ENCODE measurements at places on chromosomes 12 and 14.

DNA sequence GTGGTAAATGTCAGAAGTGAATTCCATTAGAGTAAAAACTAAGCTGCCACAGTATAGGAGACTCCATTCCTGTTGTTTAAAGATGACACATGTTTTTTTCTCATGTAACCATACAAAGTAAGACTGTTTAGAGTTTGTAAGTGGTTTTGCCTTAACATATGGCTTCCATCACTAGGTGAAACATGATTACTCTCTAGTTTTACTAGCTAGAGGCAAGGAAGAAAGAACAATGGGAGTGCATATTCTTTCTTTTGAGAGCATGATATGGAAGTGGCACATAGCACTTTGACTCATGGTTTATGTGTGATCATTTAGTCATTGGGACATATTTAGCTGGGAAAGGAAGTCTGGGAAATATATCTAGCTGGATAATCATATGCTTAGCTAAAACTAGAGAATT lies 7.7 kb downstream of the ATF7IP start:
- DNase-seq, result no peak

DNA sequence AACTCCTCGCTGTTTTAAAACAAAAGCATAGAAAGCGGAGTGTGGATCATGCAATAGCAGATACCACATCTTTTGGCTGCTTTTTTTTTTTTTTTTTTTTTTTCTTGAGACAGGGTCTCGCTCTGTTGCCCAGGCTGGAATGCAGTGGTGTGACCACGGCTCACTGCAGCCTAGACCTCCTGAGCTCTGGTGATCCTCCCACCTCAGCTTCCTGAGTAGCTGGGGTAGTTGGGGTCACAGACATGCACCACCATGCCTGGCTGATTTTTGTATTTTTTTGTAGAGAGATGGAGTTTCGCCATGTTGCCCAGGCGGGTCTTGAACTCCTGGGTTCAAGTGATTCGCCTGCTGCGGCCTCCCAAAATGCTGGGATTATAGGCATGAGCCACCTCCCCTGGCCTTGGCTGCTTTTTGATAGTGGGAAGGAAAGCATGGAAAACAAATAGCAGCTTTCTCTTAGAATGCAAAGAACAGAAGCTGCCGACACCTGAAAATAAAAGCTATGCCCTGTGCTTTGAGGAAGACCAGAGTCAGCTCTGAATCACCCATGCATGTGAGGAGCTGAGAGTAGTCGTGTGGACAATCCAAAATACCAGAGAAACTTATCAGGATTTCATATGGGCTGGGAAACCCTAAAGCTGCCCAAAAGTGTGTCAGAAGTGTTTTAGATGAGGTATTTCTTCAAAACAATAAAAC lies 3.6 kb upstream of the ELK3 start:
- no peak for DNase-seq

GRCh38 chr14:68768316-68768715 lies 24.6 kb downstream of the ZFP36L1 start:
- no peak for DNase-seq

DNA sequence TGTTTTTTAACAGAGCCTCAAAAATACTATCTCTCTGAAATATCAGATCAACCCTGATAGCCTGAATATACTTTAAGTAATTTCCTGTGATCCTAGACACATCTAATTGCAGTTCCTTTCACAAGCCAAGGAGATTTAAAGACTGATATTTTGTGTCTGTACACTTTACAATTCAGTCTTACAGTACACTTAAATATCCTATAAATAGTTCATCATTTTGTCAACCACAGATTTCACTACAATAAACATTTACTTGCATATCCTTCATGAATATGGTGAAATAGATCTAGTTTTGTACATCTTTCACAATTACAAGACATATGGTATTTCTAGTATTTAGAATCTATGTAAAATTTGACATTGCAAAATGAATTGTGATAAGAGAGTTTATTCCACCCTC lies 161.0 kb downstream of the PAX9 start:
- no peak for DNase-seq

DNA sequence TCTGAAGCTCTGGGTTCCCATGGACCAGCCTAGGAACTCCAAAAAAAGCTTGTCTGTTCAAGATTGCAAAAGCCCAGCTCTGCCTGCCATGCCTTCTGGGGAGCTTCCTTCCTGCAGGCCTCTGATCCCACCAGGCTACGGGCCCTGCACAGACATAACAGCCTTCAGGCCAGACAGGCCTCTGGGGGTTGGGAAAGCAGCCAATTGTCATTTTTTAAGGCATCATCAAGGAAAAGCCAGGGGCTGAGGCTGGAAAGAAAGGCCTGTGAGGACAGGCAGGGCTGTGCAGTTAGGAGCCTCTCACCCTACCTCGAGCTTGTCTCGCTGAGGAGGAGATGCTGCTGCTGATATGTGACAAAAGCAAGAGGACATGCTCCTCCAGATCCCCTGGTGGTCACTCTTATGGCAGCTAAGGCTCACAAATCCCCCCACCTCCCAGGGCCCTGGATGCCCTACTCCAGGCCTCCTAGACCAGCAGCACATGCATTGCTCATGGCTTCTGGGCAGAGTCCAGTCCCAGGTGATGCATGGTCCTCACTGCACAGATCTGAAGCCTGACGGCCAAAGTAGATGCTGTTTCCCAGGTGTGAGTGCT lies 2.9 kb downstream of the TMEM229B start:
- no peak for DNase-seq

DNA sequence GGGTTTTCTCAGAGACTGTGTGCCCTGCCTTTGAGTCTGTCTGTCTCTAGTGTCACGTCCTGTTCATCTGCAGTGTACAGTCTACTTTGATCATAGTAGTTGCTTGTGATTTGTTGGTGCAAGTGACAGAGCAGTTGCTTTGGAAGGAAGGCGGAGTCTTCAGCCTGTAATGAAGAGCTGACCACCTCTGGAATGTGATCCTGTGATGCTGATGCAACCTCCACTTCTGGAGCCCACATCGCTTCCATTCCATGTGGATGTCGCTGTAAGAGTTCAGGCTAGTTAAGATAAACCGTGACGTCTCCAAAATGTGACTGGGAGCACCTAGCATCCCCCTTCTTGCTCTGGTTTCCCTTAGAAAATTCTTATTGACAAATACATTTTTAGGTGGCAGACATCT lies 51.8 kb downstream of the PELI2 start:
- no peak for DNase-seq

DNA sequence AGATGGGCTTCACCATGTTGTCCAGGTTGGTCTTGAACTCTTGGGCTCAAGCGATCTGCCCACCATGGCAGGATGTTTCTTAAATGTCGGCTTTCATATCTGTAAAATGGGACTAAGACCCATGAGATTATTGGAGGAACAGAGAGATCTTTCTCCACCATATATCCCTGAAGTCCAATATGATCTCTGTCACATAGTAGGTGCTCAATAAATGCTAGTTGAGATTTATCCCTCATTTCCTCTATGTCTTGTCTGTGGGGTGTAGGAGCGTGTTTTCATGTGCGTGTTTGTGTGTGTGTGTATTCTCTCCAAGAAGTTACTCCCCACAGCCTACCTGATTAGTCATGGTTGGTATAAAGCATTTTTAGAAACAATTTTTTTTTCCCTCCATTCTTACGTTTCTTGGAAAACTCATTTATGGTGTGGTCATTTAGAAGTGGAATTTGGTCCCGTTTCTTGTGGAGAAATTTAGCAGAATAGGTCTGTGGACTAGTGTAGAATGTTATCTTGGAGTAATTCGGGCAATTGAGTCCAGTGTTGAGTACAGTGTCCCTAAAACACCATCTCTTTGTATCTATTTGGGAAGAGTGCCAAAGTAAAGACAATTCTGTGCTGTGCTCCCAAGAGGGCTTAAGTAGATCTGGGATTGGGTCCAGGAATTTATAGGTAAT lies 4.3 kb downstream of the STRAP start:
- DNase-seq, result no peak

DNA sequence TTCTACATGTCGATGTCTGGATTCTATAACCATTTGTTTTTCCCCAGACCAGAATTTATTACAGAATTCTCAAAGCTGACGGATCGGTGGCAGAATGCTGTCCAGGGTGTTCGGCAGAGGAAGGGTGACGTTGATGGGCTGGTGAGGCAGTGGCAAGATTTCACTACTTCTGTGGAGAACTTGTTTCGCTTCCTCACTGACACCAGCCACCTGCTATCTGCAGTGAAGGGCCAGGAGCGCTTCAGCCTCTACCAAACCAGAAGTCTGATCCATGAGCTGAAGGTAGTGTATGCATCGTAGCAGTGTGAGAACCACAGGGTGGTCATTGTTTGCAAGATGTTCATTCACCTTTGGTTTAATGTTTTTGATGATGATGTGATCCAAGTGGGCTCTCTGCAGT lies 124.0 kb downstream of the ESR2 start:
- peak; percentile 25 for DNase-seq

- no peak for DNase-seq
These were observed 217.1 kb downstream of the SLC38A4 start for GRCh38 chr12:46608431-46609272.

GRCh38 chr14:70642303-70643235 lies 853 bp downstream of the TTC9 start:
- peak; percentile 39 for DNase-seq

- DNase-seq, result no peak
These were observed 179.2 kb upstream of the DCN start for GRCh38 chr12:91361864-91362263.

DNA sequence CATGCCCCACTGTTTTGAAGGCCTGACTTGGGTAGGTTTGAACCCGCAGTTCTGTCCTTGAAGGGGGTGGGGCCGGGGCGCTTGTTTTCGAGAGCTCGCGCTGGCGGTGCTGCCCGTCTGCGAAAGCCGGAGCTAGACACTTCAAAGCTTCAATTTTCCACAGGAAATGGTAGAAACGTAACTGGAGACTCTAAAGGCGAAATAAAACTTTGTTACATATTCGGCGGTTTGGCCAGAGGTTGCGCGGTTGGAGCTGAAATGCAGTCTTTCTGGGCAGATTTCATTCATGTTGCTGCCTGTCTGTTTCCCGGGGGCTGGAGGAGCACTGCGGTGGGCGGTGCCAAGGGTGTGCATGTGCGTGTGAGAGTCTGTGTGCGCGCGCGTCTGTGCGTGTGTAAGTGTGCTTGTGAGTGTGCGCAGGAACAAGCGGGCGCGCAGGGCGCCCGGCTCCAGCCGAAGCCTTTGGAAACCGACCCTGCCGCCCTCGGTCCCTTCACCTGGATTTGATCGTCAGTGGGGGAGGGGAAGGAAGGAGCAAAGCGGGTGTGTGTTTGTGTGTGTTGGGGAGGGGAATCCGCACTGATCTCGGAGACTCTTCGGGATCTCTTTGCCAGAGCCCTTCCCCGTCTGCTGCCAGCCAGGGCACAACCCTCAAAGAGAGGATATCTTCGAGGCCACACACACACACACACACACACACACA lies 227.7 kb upstream of the CRY1 start:
- DNase-seq, result peak; percentile 31

GRCh38 chr12:111304642-111305071 lies 64.2 kb downstream of the PHETA1 start:
- no peak for DNase-seq

DNA sequence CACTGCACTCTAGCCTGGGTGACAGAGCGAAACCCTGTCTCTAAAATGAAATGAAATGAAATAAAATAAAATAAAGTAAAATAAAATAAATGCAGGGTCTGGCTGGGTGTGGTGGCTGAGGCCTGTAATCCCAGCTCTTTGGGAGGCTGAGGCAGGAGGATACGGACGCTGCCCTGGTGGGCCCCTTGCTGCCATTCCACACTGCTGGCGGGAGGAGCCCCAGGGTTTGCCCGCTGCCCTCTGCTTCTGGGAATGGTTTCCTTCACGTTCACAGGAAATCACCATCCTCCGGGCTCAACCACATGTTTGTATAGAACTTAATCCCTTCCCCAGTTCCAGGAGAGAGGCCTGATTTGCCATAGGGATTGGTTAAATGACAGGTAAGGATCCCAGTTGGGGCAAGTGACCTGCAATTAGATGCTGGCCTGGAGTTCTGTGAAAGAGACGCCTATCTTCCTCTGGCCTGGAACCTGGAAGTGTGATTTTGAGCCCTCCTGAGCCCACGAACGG lies 29.3 kb downstream of the CALM1 start:
- no peak for DNase-seq

DNA sequence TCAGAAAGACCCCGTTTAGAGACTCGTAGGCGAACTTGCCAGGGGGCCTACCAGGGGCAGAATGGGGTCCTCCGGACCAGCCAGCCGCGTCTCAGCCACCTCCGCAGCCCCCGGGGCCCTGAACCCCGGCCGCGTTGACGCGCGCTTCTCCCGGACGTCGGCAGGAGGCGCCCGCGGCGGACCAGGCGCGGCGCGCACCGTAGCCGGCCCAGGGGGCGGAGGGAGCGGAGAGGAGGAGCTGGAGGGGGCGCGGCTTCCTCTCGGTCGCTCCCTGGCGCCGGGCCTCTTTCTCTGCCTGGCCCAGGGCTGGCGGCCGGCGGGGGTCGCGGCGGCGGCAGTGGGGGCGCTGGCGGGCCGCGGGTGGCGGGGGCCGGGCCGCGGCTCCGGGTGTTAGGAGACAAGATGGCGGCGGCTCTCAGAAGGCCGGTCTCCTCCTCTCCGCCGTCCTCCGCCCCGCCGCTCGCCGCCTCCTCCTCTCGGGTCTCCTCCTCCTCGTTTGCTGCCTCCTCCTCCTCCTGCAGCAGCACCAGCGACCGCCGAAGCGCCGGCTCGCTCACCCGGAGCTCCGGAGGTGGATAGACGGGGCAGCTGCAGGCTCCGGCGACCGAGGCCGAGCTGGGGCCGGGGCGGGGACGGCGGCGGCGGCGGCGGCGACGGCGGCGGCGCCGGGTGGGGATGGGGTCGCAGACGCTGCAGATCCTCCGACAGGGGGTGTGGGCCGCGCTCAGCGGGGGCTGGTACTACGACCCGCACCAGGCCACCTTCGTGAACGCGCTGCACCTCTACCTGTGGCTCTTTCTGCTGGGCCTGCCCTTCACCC lies at the start of gene PCNX1:
Gene PCNX1 (plus strand): TSS at position 284 of the 820 bp plus-strand sequence. CDS start 392 bp downstream, at position 676.
- peak; percentile 90 for DNase-seq

- DNase-seq, result no peak
These were observed 196.5 kb upstream of the FRMD6 start for GRCh38 chr14:51455041-51455835.

DNA sequence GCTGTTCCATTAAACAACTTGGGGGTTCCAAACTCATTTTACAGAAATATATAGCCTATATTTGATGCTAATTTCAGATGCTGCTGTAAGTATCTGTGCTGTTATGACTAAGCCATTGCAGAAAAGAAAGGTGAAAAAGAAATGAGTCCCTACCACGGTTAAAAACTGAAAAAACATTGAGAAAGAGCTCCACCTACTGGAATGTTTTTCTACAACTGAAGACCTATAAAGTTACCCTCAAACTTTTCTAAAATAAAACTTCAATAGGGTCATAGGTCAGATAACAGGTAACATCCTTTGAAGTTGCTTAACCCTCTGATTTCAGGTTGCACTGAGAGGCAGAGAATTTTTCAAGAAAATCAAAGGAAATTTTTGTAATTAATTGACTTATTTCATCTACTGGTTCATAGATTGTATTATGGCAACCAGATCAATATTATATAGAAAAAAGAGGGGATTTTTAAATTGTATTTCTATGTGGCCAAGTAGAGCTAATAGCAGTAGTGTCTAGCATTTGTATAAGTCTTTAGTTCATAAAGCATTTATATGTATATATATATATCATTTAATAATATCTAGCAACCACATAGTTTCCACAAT lies 279.9 kb downstream of the RPS29 start:
- no peak for DNase-seq
